Hematopoietic multipotent progenitor cell treated with erythropoietin and hydrocortisone succinate and interleukin-3 and kit ligand, for 4 days (in vitro differentiated cells): ENCODE measurements at places on chromosomes 12 and 14.

GRCh38 chr14:65239143-65239937 is 137.0 kb upstream of the MAX start:
- no peak for DNase-seq

DNA sequence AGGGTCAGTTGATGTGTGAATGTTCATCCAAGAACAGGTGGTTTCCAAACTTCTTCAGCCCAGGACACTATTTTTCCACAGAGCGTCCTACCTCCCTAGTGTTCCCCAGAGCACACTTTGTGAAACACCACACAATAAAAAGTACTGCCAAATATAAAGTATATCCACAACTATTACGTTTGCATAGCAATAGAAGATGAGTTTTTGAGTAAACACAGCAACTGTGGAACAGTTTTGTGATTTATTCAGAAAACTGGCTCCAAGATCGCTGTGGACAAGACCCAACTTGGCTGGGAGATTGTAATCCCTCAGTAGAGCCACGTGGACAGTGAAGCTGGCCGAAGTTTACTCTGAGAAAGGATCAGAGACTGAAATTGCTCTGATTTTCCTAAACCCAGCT is 14.5 kb upstream of the MAP1LC3B2 start:
- no peak for DNase-seq

GRCh38 chr14:92673601-92674150 is 74.8 kb downstream of the LGMN start:
- DNase-seq = no peak

GRCh38 chr12:75507086-75507485 is 4.3 kb downstream of the KRR1 start:
- no peak for DNase-seq

GRCh38 chr12:104514092-104514810 is 57.5 kb downstream of the CHST11 start:
- DNase-seq = no peak

GRCh38 chr12:95141310-95141709 is 67.9 kb upstream of the NR2C1 start:
- no peak for DNase-seq

- no peak for DNase-seq
Measured at GRCh38 chr14:23145794-23146350, 26.8 kb upstream of the CEBPE start.

- DNase-seq = peak; percentile 58
Measured at GRCh38 chr14:60723907-60724618, at the start of gene SIX4. TSS of gene SIX4 (minus strand) at chr14:60724351. CDS start at chr14:60724074, 277 bp downstream.

DNA sequence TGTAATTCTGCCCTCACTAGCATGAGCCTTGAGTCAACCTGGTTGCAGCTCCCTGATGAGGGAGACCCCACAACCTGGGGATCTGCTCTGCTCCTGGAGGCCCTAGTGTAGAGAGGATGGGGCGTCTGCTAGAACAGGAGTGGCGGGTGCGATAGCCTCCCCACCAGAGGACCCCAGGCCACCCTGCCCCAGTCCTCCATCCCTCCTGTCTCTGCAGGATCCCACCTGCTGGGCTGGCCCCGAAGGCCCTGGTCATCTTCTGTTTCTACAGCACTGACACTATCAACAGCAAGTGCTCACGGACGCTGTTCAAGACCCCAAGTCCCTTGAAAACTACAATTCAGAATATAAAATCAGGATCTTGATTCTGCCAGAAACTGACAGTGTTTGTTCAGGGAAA is 15.2 kb downstream of the ANHX start:
- no peak for DNase-seq

DNA sequence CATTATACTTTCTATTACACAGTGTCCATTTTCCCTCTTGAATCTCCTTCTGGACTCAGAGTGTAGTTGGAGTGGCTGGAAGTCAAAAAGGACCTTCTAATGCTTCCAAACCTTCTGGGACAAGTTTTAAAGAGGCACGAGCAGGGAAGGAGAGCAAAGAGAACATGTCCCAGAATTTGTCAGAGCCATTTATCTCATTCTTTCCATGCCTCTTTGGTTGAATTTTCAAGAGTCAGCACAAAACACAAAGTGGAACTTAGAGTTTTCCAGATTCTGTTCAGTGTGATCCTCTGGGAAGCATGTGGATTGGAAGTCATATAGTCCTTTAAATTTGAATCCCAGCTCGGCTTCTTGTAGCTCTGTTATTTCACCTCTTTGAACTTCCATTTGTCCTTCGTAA is 138.2 kb upstream of the PWP1 start:
- no peak for DNase-seq

DNA sequence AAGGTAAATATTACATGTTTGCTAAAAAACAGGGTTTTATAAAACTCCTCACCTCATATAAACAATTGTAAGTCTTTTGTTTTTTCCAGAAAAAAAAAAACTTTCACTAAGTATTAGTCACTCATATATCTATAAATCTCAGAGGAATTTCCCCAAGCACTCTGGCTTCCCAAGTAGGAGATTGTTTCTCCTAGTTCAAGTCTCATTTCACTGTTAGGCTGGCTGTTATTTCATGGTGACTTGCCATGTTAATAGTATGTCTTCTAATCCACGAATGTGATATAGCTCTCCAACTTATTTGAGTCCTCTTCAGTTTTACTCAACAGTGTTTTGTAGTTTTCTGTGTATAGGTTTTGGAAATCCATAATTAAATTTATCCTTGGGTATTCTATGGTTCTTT is 61.6 kb downstream of the CAPZA3 start:
- DNase-seq = no peak

- no peak for DNase-seq
Measured at GRCh38 chr12:31259136-31259886, 66.6 kb downstream of the SINHCAF start.

GRCh38 chr12:39902821-39903220 is 203.1 kb downstream of the SLC2A13 start:
- DNase-seq = no peak

DNA sequence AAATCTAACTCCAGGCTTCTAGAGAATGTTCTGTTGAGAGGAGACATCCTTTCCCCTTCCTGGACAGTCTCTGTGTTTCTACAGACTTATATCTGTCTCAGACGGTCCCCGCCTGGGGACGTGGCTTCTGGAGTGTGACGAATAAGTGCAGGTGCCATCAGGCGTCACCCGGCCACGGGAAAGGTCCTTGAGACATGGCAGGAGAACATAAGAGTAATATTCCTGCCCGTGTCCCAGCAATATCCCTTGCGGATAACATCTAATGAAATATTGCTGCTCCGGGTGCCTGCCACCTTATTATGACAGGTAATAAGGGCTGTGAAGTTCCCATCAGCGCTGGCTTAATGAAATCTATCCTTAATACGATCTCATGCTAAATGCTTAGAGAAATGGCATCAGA is 139.6 kb downstream of the PIWIL1 start:
- DNase-seq = no peak

DNA sequence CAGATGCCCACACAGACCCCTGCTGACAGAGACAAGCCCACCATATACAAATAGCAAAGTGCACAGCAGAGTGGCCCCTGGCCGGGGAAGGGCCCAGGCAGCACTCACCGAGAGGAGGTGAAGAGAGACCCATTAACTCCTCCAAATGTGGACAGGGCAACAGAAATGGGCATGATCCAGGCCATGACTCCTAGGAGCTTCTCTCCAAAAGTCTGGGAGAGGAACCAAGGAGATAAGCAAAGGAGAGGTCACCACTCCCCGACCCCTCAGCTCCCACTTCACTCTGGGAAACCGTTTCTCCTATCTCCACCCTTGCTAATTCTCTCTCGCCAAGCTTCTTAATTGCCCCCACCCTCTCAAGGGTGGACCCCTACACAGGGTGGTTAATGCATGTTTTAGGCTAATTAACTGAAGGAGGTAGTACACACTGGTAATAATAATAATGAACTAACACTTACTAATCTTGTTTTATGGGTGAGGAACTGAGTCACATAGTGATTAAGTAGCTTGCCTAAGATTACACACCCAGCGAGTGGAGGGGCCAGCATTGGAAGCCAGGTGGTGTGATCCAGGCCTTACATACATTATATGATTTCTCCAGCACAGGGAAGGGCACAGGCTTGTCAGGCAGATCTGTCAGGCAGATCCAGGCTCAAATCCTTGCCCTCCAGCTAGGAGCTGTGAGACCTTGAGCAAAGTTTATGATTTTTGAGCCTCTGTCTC is 18.9 kb upstream of the CEBPE start:
- DNase-seq = no peak

DNA sequence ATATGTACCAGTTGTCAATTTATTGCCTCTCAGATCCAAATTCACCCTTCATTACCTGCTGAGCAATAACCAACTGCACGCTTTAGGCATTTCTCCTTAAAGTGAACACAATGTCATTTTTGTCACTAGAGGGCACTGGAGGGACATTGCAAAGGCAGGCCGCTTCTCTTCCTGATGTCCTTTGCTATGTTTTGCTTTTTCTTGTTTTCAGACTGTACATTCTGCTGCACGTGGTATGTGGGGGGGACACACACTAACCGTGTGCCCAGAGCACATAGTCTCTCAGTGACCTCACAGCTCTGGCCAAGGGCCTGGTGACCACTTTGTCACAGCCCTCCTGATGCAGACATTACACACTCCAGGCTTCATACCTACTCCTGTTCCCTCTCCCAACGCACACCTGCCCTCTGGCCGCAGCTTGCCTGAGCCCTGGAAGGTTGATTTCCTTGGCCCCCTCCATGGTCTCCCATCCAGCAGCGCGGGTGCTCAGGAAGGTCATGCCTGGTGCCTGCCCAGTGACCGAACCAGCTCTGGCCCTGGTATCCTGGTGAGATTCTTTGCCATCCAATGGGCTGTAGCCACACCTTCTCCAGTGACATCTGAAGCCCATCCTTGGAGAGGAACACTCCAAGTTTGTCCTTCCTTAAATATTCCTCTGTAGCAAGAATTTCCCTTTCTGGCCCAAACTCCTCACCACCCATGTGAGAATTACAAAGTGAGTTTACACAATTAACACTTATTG is 39.9 kb downstream of the MYO1H start:
- DNase-seq = peak; percentile 82

- no peak for DNase-seq
Measured at GRCh38 chr14:23361320-23361719, 3.7 kb downstream of the EFS start.

DNA sequence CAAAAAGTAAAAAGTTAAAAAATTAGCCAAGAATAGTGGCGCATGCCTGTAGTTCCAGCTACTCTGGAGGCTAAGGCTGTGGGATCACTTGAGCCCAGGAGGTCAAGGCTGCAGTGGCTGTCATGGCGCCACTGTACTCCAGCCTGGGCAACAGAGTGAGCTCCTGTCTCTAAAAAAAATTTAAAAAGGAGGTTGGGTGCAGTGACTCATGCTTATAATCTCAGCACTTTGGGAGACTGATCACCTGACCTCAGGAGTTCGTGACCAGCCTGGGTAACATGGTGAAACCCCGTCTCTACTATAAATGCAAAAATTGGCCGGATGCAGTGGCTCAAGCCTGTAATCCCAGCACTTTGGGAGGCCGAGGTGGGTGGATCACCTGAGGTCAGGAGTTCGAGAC is 8.2 kb upstream of the YLPM1 start:
- DNase-seq = no peak

GRCh38 chr14:89927186-89927865 is 27.2 kb downstream of the EFCAB11 start:
- no peak for DNase-seq

DNA sequence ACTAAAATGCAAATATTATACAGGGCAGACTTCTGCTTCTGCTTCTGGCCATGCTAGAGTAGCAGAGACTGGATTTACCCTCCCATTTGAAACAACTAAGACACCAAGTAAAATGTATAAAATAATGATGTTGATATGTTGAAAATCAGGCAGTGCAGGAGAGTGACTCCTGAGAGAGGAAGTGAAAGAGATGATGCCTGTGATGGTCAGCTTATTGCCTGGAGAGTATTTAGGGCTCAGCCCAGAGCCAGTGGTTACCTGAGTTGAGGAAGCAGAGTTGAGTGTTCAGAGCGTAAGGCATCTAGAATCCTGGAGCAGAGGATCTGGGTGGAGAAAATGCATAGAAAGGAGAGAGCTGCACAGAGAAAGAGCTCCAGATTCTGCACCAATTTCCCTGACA is 131.8 kb upstream of the C14orf180 start:
- no peak for DNase-seq

GRCh38 chr14:101068313-101069227 is 165.0 kb upstream of the RTL1 start:
- DNase-seq = peak; percentile 14

GRCh38 chr14:68714991-68715924 is 77.6 kb downstream of the ZFP36L1 start:
- DNase-seq = no peak

GRCh38 chr12:45292486-45293195 is 76.7 kb downstream of the ANO6 start:
- no peak for DNase-seq

DNA sequence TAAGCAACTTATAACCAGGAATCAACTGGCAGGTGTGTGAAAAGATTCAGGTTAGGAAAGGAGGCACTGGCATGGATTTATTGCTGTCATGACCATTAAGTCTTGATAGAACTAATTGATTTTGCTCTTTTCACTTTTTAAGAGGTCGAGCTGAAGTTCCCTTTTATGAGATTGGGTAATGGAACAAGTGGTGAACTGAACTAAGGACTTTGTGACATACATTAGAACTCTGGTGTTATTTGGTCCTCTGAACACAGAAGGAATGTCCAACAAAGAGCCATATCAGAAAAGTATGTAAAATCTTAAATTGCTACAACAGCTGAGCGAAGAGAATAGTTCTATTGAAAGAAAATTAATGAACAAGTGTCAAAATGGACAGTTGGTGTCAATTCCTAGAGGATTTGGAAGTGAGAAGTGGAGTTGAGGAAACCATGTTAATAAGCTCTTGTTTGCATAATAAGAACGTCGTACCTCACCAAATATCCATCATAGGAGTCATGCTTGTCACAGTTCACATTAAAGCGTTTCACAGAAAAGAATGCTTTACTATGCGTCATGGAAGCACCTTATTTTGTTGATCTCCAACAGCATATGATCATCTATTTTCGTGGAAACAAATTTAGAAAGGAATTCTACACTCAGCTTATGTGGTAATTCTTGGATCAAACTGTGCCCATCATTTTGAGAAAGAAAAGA is 8.4 kb upstream of the MYF6 start:
- no peak for DNase-seq

- DNase-seq = no peak
Measured at GRCh38 chr12:11704089-11704488, 54.6 kb downstream of the ETV6 start.

- peak; percentile 57 for DNase-seq
Measured at GRCh38 chr14:82642425-82642824, 1108.8 kb upstream of the SEL1L start.
